GM04503 (cell line): ENCODE measurements at places on chromosomes 5 and 9.

GRCh38 chr9:9820436-9820835 lies 792.4 kb downstream of the PTPRD start:
- DNase-seq, result no peak

GRCh38 chr9:70020217-70020616 lies 23.4 kb upstream of the MAMDC2 start:
- DNase-seq, result no peak

DNA sequence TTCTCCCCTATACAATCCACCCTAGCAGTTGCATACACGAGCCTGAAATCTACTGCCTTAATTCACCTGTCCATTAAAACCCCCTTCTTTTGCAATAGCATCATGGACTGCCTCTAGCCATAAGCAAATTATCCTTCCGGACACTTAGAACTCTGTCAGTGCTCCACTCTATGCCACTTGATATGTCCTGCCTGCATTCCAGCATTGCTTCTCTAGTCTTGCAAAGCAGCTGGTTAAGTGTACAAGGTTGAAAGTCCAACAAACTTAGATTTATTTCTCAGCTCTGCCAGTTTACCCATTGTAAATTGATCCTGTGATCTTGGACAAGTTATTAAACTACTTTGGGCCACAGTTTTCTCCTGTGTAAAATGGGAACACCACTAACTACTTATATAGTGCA lies 197.9 kb downstream of the EPB41L4A start:
- DNase-seq, result no peak

GRCh38 chr5:134084570-134084969 lies 29.9 kb upstream of the TCF7 start:
- no peak for DNase-seq

GRCh38 chr5:146794326-146795029 lies 84.1 kb downstream of the PPP2R2B start:
- no peak for DNase-seq

GRCh38 chr5:34672196-34672595 lies 16.1 kb downstream of the RAI14 start:
- no peak for DNase-seq

GRCh38 chr9:124768750-124769548 lies 2.2 kb downstream of the NR6A1 start:
- DNase-seq, result no peak

DNA sequence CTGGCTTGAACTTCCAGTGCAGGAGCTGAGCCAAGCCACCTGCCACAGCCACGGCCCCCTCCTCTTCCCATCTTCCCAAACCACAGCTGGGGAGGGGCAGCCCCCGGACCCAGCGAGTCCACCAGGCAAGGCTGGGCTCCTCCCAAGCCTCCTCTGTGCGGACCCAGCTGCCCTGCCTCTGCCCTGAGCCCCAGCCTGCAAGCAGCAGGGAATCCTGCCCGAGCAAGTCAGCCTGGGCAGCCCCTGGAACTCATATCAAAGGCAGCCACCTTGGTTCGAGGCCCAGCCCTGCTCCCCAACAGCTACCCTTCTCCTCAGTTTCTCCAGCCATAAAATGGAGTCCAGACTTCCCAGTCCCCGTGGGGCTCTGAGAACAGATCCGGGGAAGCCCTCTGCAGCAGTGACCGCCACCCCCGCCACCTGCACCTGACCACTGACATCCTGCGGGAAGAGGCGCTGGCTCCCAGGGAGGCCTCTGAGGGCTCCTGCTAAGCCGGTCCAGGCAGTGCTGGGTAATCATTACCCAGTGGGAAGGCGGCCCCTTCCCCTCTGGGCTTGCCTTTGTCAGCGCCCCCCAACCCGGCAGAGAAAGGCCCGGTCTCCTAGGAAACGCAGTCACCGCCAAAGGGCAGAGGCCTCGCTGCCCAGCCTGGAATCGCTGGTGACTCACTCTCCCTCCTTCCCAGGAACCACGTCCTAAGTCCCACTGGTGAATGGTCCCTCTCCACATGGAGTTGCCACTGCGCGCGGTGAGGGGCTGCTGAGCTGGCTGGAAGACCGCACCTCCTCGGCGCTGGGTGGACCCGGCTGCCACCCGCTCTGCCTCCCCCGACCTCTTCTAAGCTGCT lies 1.5 kb downstream of the VAV2 start:
- DNase-seq, result no peak

- DNase-seq, result no peak
These were observed 167.6 kb upstream of the WWC1 start for GRCh38 chr5:168123631-168124528.
